Cortex of kidney (tissue), 1 donor: ENCODE measurements at places on chromosomes 4 and X.

- no peak for DNase-seq
Observed at GRCh38 chr4:33724685-33725084, 2519.6 kb downstream of the ARAP2 start.

GRCh38 chrX:138986235-138986634 is 274.7 kb upstream of the FGF13 start:
- no peak for DNase-seq

GRCh38 chrX:114999906-115000305 is 17.5 kb downstream of the IL13RA2 start:
- no peak for DNase-seq

DNA sequence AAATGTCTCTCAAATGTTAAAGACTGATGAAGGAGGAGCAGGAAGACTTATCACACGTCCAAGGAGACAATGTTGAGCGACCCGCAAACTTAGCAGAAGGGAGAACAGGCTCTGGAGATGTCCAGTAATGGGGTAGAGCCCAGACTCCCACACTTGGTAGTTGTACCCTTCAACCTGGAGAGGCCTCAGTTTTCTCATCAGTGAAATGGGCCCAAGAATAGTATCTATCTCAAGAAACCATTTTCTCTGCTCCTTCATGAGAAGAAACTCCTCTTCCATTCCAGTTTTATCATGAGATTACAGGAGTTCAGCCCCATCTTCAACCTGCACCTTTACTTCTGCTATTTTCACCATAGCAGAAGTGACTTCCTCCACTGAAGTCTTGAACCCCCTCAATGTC is 169.9 kb downstream of the DHRSX start:
- DNase-seq, result no peak

- DNase-seq, result no peak
Observed at GRCh38 chr4:147370881-147371280, 110.0 kb upstream of the EDNRA start.

- no peak for DNase-seq
Observed at GRCh38 chr4:6663596-6664393, 23.3 kb downstream of the MRFAP1 start.

GRCh38 chr4:83221897-83222441 is 62.6 kb downstream of the COQ2 start:
- no peak for DNase-seq

GRCh38 chr4:48194971-48195370 is 60.9 kb upstream of the TXK start:
- no peak for DNase-seq

- no peak for DNase-seq
Observed at GRCh38 chr4:174593701-174594100, 71.4 kb upstream of the HPGD start.

- DNase-seq, result no peak
Observed at GRCh38 chr4:66804979-66805378, 740.3 kb downstream of the CENPC start.

- DNase-seq, result no peak
Observed at GRCh38 chr4:7759216-7759615, 180.4 kb downstream of the AFAP1 start.

DNA sequence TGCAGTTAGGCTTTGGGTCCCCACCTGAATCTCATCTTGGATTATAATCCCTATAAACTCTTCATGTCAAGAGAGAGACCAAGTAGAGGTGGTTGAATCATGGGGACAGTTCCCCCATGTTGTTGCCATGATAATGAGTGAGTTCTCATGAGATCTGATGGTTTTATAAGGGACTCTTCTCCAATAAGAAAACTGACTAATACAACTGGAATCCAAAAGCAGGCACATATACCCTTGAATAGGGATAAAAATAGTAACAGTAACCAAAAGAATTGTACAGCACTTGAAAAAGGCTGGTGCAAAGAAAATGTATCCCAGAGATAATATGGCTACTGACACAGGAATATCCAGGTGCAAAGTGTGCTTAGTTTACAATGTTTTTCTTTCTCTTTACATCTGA is 351.5 kb upstream of the MAD2L1 start:
- DNase-seq, result no peak

- DNase-seq, result no peak
Observed at GRCh38 chr4:145041378-145041777, 56.6 kb downstream of the ANAPC10 start.

DNA sequence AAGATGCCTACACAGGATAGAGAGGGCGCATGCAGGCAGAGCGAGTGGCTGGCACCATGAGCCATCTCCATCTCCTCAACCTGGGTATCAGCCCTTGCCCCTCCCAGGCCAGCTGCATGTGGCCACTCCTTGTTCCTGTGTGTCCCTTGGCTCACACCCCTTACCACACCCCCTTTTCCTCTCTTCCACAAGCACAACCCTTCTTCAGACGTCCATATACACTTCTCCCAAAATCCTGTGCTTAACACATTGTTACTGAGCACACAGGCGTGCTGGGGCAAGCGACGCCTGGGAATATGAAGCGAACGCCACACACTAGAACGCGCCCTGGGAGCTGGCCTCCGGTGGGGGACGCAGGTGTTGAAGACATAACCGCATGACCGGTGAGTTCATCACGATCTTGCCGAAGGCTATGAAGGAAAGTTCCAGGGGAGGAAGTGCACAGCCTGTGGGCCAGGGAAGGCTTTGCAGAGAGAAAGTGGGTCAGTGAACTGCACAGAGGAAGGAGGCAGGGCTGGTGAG is 19.1 kb upstream of the KIAA0232 start:
- no peak for DNase-seq

DNA sequence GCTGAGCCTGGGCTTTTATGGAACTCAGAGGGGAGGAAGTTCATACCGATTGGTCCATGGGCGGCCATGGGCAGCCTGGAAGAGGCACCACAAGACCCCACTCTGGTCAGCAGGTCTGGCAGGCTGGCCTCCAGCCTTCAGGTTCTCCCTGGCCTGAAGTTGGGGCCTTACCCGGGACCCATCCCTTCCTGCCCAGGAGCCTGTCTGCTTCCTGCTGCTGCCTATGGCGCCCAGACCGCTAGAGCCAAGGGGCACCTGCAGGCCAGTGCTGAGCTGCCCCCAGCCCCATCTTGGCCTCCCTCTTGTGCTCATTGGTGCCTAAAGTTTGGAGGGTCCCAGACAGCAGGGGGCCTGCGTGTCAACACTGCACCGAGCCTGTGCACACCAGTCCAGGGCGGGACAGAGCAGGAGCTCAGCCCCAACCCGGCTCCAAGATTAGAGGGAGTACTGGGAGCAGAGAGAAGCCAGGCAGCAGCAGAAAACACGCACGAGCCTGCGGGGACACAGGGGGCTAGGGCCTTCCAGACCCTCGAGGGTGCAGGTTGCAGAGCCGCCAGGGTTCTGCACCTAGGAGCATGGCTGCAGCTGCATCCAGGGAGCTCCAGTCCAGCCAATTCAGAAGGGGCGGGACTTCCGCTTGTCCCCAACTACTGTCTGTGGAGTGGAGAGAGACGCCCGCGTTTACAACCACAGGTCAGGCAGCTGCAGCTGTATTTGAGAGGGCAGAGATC is 30.7 kb upstream of the ZNF280C start:
- no peak for DNase-seq

DNA sequence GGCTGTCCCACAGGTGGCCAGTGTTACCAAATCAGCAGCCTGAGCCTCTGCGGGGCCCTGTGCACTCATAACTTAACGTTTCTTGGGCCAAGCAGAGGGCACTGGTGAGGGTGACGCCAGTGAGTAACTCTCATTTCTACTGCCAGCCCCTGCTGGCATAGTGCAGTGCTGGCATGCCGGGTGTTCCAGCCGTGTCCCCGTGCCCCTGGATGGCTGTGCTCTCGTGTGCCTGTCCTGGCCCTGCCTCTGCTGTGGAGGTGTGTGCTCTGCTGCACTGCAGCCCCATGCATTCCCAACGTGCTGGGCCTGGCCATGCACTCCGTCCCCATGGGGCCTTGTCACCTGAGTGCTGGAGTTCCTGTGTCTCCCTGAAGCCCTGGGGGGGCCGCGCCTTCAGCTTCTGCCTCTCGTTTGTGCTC is 14.7 kb downstream of the TBC1D14 start:
- DNase-seq, result no peak

DNA sequence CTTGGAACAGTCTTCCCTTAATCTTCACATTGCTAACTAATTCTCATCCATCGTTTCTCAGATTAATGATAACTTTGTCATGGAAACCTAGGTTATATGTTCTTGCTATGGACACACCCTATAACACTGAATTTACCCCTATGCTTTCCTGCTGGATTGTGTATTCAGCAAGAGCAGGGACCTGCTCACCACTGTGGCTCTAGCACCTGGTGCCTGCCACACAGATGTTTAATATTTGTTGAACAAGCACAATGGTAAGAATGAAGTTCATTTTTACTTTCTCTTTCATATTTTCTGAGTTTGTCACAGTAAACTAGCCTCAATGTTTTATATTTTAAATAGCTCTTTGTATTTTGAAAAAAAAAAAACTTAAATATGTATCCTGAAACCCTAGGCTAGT is 734.0 kb upstream of the DIAPH2 start:
- no peak for DNase-seq

- no peak for DNase-seq
Observed at GRCh38 chr4:86359944-86360478, at the start of gene MAPK10. Gene MAPK10 (minus strand): TSS chr4:86360053.

GRCh38 chrX:45850775-45851433 is 650.2 kb upstream of the DIPK2B start:
- no peak for DNase-seq

- DNase-seq, result no peak
Observed at GRCh38 chr4:77450006-77450405, 155.6 kb upstream of the CXCL13 start.

DNA sequence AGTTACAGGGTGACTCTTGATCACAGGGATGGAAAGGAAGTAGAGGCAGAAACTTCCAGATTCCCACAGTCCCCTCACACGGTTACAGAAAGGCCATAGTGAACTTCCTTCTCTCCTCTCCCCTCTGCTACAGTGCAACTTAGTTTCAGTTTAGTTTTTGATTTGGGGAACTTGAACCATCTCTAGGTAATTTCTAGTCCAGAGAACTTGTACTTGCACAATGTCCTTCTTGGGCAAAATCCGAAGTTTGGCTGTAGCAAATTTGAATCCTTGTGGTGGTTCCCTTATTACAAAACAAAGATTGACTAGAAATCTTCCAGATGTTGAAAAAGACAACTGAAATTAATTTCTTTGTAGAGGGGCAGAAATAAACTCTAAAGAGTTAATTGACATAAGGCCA is 1.2 kb upstream of the BLTP1 start:
- DNase-seq, result no peak

- DNase-seq, result no peak
Observed at GRCh38 chr4:42600578-42600977, 56.3 kb downstream of the ATP8A1 start.

- DNase-seq, result no peak
Observed at GRCh38 chr4:16055873-16056272, 27.9 kb downstream of the PROM1 start.

DNA sequence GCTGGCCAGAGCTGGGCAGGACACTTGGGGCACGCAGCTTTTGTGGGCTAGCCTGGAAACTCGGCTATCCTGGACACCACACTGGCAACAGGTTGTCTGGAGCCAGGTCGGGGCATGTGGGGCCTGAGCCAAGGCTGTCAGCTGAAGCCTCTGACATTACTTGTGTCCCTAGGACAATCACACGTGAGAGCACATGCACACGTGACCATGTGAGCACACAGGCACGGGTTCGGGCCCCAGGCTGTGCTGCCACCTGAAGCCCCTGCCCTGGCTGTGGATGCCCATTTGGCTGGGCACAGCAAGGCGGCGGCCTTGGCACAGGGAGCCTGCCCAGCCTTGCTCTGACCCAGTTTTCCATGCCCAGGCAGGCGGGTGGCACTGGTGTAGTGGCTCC is 8.7 kb upstream of the FGFR3 start:
- no peak for DNase-seq

GRCh38 chrX:9495496-9495895 is 30.6 kb downstream of the TBL1X start:
- no peak for DNase-seq

DNA sequence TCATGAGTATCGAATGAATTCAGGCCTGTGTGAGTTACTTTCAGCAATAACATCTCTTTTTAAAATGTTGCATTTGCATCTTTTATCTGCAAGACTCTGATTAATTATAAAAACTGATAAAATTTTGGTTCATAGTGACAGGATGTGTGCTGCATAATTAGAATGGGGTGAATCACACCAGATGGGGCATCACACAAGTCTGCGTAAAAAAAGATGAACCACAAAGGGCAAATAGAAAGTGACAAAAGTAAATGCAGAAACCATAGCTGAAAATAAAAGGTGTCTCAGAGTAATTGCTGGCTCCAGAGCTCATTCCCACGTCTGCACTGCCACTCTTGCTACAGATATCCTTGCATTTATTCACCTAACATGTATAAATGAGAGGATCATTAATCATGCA is 131.1 kb downstream of the HS3ST1 start:
- DNase-seq, result no peak

GRCh38 chrX:40542208-40542607 is 38.6 kb upstream of the ATP6AP2 start:
- DNase-seq, result no peak

DNA sequence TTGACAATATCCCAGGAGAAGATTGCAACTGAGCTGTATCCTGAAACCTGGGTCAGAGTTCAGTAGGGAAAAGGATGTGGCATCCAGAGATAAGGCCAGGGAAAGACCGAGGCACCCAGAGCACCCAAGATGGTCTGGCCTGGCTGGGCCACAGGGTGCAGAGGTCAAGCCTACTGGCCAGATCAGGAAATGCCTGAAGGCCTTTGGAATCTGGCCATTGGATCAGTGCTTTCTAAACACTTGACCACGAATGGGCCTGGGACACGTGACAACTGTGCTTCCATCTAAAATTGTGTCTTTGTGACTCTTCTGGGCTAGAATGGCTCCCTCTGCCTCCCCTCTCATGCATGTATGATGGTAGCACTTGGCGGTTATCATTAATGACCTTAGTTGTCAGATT is 316.9 kb downstream of the EVC2 start:
- no peak for DNase-seq

GRCh38 chr4:83320548-83320947 is 14.1 kb downstream of the HPSE start:
- DNase-seq, result no peak

DNA sequence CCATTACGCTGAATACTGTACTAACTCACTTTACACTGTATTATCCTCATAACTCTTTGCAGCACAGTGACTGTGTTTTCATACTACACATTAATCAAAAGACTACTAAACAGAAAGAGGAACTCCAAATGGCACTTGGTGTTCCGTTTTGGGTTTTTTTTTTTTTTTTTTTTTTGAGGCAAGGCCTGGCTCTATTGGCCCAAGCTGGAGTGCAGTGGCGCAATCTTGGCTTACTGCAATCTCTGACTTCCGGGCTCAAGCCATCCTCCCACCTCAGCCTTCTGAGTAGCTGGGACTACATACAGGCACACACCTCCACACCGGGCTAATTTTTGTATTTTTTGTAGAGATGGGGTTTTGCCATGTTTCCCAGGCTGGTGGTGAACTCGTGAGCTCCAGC is 10.7 kb downstream of the KLHL8 start:
- DNase-seq, result no peak

- no peak for DNase-seq
Observed at GRCh38 chr4:159358226-159358625, 255.3 kb downstream of the RAPGEF2 start.

DNA sequence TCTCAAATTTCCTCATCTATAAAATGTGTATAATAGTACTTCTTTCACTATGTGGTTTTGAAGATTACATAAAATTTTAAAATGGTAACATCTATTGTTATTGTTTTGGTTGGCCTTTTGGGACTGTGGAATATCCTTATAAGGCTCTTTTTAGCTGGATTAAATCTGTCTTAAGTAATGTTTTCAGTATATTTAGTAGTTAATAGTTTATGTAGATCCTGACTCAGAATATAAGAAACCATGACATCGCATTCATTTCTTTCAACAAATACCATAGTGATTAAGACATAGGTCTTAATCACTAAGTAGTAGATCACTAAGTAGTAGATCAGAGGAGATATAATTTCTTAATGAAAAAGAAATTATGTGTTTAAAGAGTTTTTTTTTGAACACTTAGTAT is 48.5 kb downstream of the MRPL1 start:
- no peak for DNase-seq
